Thoracic aorta (tissue), 2 donors: ENCODE measurements at places on chromosomes 12 and 14.

DNA sequence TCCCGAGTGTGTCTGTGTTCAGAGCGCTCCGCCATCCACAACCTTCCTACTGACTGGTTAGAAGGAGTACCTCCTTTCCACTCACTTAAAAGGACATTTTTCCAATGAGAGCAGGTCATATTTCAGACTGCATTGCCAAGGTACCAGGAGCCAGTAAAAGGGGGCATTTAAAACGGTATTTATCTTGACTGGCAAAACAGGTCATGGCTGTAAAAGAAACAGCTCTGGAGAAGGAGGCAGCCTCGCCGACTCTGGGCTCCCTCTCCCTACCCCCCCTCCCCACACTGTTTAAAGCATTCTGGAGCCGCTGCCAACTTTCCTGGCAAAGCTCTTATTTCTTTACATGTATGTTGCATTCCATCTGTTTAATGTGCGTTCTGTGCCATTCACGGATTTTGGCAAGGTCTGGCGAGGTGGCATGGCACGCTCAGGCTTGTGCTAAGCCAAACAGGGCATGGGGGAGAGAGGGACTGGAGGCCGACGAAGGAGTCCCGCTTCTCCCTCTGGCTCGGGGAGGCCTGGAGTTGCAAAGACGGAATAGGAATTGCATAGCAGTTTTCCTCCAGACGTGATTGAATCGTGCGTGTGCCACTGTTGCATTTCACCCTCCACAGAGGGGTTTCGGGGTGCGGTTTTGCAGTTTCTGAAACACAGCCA lies 41.2 kb upstream of the MED13L start:
- H3K27me3 ChIP-seq = no peaks in the 10 kb centered on the region
- H3K4me1 ChIP-seq = peaks cover 23% of the 10 kb centered on the region
- H3K27ac ChIP-seq = peak overlapping the region; percentile 95
- H3K4me3 ChIP-seq = peak overlapping the region; percentile 58
- DNase-seq = no peak

DNA sequence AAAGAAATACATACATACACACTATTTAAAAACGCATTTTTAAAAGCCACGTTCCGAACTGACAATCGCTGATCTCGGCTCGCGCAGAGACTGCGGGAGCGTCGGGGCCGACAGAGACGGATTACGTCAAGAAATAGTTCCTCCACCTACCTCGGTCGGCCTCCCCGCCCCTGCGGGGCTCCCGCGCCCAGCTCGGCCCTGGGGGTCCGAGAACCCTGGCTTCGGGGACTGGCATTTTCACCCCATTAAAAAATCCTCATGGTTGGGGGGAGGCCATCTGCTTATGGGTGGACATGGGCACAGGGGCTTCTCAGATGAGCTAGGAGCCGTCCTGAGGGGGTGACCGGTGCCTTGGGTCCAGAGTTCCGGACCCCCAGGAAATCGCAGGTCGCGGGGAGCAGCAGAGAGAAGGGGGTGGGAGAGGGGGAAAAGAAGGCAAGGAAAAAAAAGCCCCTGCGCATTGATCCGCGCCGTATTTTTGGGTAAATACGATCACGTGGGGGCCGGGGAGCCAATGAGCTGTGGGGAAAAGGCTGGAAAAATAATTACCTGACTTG lies 324 bp upstream of the HOXC9 start:
- peak overlapping the region; percentile 66 for H3K4me3 ChIP-seq
- no peak for DNase-seq
- peaks cover 27% of the 10 kb centered on the region for H3K27me3 ChIP-seq
- no peak overlapping the region for H3K27ac ChIP-seq
- H3K4me1 ChIP-seq = peaks cover 22% of the 10 kb centered on the region
- H3K36me3 ChIP-seq = no peaks in the 10 kb centered on the region

DNA sequence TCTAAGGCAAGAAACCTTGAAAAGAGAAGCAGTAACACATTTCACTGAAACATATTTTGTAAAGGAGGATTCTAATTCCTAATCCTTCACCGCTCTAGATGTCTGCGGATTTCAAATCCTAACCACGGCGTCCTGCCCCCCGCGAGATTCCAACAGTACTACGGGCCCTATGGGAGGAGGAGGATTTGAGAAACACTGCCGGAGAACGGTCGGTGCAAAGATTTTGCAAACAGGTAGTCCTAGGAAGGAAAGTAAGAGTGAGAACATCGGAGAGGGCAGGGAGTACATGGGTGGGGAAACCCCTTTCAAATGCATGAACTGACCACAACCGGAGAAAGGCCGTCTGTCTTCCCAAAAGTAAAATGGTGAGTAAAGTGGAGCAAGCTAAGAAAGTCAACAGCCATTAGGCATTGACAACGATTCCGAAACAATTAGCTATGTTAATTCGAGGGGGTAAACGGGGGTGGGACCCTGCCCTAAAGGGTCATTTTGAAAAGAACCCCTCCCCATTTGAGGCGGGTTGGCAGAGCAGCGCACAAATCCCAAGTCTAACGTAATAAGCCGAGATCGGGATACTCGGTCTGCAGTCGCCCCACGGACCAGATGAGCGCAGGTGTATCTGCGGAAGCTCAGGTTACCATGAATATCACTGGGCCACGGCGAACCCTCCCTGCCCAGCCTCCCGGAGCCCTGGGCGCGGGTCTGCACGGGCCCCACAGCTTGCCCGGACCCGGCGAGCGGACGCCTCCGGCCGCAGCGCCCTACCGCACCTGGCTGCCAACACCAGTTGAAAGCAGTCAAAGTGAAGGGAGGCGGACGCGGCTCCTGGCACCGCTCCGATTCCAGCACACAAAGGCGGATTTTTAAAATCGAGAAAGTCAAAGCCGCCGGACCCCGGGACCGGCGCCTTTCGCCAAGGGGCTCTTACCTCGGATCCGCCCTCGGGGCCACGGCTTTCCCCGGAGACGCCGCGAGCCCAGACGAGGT lies 662 bp downstream of the EPS8 start:
- H3K4me3 ChIP-seq = peak overlapping the region; percentile 90
- peak overlapping the region; percentile 94 for H3K27ac ChIP-seq
- H3K4me1 ChIP-seq = peaks cover 12% of the 10 kb centered on the region
- no peaks in the 10 kb centered on the region for H3K27me3 ChIP-seq
- no peaks in the 10 kb centered on the region for H3K36me3 ChIP-seq

- peaks cover 15% of the 10 kb centered on the region for H3K4me1 ChIP-seq
- H3K27ac ChIP-seq = no peak overlapping the region
- no peak overlapping the region for H3K4me3 ChIP-seq
- no peak for DNase-seq
- no peaks in the 10 kb centered on the region for H3K27me3 ChIP-seq
Observed at GRCh38 chr12:76449016-76449415, 100.8 kb upstream of the BBS10 start.

DNA sequence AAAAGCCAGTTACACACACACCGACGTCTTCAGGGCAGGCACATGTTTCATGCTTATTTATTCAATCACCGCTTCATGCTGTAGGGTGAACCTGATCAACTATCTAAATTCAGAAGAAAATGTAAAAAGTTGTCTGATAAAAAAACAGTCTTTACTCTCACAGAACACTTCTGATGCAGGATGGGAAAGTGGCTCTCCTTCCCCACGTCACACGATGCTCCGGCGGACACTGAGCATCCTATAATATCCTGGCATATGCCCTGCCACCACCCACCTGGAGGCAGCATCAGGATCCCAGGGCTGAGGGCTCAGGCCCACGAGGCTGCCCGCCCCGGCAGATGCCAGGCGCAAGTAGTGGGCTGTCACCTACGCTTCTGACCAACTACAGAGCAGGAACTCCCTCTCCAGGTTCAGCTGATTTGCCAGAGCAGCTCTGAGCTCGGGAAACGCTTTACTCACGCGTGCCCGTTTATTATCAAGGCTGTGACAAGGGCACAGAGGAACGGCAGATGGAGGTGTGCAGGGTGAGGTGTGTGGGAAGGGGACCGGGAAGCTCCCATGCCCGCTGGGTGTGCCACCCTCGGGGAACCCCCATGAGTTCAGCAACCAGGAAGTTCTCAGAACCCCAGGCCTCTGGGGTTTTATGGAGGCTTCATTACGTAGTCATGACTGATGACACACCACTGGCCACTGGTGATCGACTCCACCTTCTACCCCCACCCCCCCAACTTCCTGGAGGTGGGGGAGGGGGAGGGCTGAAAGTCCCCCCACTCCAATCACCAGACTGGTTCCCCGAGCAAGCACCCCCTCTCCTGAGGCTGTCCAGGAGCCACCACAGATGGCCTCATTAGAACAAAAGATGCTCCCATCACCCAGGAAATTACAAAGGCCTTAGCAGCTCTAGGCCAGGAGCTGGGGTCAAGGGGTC lies 32.1 kb downstream of the SLC15A4 start:
- H3K4me1 ChIP-seq = peaks cover 5% of the 10 kb centered on the region
- peaks cover 34% of the 10 kb centered on the region for H3K36me3 ChIP-seq
- no peak overlapping the region for H3K4me3 ChIP-seq
- H3K27ac ChIP-seq = no peak overlapping the region

DNA sequence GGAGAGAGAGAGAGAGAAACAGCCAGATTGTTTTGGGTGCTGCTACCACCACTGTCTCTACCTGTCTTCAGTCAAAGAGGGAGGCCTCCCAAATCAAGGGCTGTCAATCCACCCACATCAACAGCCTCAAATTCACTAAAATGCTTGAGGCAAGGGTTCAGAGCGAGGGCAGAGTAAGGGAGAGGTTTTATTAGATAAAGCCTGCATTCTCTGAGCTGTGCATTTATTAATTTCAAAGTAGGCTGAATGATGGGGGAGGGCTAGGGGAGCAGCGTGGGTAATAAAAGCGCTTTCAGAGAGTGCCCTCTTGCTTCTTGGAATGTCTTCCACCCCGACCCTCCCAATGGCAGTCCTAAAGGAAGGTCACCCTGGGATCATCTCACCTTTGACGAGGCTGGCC lies 636.5 kb upstream of the TBX3 start:
- DNase-seq = no peak
- no peak overlapping the region for H3K27ac ChIP-seq
- no peaks in the 10 kb centered on the region for H3K36me3 ChIP-seq
- peaks cover 28% of the 10 kb centered on the region for H3K4me1 ChIP-seq
- no peaks in the 10 kb centered on the region for H3K27me3 ChIP-seq

GRCh38 chr12:54654926-54655325 lies 6.8 kb upstream of the DCD start:
- no peaks in the 10 kb centered on the region for H3K27me3 ChIP-seq
- H3K4me1 ChIP-seq = no peaks in the 10 kb centered on the region
- no peaks in the 10 kb centered on the region for H3K36me3 ChIP-seq
- no peak overlapping the region for H3K27ac ChIP-seq
- H3K4me3 ChIP-seq = no peak overlapping the region

GRCh38 chr14:52961060-52961639 lies 10.3 kb upstream of the FERMT2 start:
- no peak overlapping the region for H3K4me3 ChIP-seq
- H3K27me3 ChIP-seq = no peaks in the 10 kb centered on the region
- H3K4me1 ChIP-seq = peaks cover 14% of the 10 kb centered on the region
- H3K36me3 ChIP-seq = no peaks in the 10 kb centered on the region

DNA sequence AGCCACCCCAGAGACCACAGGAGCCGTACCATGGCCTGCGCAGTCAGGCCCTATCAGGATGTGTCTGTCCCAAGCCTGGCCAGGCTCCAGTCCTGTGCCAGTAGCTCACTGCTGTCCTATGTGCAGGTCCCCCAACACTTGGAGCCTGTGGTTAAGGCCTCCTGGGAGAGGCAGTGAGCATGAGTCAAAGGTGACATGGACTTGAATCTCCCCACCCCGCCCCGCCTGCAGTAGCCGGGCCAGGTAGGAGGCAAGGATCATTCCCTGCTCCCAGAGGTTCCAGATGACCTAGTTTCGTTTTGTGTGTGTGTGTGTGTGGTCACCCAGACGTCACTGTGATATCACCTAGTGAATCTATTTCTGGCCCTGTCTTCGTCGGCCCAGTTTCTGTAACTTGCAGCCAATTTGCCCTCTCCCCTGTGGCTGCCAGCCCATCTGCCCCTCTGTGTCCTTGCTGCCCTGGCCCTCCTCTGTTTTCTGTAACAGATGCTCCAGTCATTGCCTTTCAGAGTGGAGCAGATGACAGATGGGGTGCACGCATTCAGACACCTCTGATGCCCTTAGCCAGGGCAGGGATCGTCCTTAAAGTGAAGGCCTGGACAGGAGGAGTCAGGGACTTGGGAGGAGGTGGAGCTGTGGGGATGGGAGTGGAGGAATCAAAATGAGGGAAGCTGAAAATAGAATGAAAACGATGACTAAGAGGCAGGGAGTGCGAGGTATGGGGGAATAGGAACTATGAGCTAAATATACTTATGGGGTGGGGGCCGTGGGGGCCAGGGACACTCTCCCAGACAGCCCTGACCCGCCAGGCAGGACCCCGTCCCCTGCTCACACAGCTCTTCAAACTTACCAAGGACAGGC lies 37.4 kb downstream of the SLC6A12 start:
- no peaks in the 10 kb centered on the region for H3K36me3 ChIP-seq
- no peak overlapping the region for H3K27ac ChIP-seq
- H3K27me3 ChIP-seq = no peaks in the 10 kb centered on the region
- no peak for DNase-seq
- H3K4me3 ChIP-seq = no peak overlapping the region
- peaks cover 8% of the 10 kb centered on the region for H3K4me1 ChIP-seq

- H3K4me3 ChIP-seq = peak overlapping the region; percentile 11
- no peak for DNase-seq
- peaks cover 15% of the 10 kb centered on the region for H3K4me1 ChIP-seq
- H3K27me3 ChIP-seq = no peaks in the 10 kb centered on the region
- H3K27ac ChIP-seq = no peak overlapping the region
- H3K36me3 ChIP-seq = no peaks in the 10 kb centered on the region
Observed at GRCh38 chr12:62860020-62860419, 74.9 kb downstream of the PPM1H start.

GRCh38 chr14:101843665-101844064 lies 82.2 kb downstream of the PPP2R5C start:
- H3K27ac ChIP-seq = no peak overlapping the region
- no peaks in the 10 kb centered on the region for H3K27me3 ChIP-seq
- H3K4me3 ChIP-seq = no peak overlapping the region

DNA sequence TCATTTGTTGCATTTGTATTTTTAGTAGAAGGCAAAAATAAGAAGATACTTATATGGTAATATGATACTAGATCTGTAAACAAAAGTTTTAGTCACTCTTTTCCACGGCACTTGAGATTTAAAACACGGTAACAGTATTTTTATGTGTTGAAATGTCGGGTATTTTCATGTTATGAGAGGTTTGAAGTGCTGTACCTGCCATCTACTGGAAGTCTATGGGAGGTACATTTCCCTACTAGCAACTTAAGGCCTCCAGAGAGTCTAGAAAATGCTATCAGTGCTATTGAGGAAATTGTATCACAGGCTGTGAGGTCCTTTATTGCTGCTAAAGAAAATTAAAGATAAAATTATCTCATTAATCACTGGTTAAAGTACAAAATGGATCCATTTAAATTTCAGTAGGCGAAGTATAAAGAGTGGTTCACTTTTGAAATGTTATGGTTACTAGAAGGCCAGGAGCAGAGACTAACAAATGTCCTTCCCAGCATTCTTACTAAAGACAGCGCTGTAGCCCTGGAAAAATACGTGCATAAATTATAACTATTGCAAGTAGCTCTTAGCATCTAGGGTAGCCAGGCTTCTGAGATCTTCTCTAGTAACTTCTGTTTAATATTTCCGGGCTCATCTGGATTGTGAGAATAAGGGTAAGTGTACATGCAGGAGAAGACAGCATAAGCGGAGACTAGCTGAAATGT lies 77.6 kb upstream of the PRKD1 start:
- no peaks in the 10 kb centered on the region for H3K36me3 ChIP-seq
- H3K4me3 ChIP-seq = peak overlapping the region; percentile 11
- no peaks in the 10 kb centered on the region for H3K27me3 ChIP-seq
- no peak overlapping the region for H3K27ac ChIP-seq
- no peak for DNase-seq
